ENCODE measurements at places on chromosomes 16 and 17.

DNA sequence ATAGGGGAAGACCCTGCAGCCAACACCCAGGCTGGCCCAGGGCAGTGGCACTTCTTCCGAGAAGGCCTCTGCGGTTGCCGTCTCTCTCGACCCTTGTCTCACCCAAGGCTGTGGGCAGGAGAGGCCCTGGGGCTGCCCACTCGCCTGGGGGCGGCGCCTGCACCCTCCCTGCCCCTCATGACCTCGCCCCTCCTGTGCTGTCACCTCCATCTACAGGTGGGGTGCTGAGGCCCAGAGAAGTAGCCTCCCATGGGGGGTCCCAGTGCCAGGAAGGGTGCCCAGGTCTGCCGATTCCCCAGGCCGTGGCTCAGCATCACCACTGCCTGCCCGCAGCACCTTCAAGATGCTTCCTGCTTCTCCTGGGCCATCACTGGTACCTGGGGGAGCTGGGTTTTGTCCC is 992 bp downstream of the NLRC3 start:
- DNase-seq = no peak

- DNase-seq = no peak
Measured at GRCh38 chr17:37494971-37495370, 5.3 kb downstream of the DUSP14 start.

DNA sequence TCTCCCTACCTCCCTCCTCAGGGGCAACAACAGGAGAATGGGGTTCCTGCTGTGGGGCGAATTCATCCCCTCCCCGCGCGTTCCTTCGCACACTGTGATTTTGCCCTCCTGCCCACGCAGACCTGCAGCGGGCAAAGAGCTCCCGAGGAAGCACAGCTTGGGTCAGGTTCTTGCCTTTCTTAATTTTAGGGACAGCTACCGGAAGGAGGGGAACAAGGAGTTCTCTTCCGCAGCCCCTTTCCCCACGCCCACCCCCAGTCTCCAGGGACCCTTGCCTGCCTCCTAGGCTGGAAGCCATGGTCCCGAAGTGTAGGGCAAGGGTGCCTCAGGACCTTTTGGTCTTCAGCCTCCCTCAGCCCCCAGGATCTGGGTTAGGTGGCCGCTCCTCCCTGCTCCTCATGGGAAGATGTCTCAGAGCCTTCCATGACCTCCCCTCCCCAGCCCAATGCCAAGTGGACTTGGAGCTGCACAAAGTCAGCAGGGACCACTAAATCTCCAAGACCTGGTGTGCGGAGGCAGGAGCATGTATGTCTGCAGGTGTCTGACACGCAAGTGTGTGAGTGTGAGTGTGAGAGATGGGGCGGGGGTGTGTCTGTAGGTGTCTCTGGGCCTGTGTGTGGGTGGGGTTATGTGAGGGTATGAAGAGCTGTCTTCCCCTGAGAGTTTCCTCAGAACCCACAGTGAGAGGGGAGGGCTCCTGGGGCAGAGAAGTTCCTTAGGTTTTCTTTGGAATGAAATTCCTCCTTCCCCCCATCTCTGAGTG is 5.9 kb upstream of the LASP1NB start:
- no peak for DNase-seq

GRCh38 chr17:43817826-43818225 is 15.1 kb downstream of the MPP3 start:
- DNase-seq = no peak

GRCh38 chr17:10797476-10798328 is 6.2 kb downstream of the TMEM238L start:
- no peak for DNase-seq

GRCh38 chr17:75652934-75653549 is 13.9 kb downstream of the RECQL5 start:
- no peak for DNase-seq

DNA sequence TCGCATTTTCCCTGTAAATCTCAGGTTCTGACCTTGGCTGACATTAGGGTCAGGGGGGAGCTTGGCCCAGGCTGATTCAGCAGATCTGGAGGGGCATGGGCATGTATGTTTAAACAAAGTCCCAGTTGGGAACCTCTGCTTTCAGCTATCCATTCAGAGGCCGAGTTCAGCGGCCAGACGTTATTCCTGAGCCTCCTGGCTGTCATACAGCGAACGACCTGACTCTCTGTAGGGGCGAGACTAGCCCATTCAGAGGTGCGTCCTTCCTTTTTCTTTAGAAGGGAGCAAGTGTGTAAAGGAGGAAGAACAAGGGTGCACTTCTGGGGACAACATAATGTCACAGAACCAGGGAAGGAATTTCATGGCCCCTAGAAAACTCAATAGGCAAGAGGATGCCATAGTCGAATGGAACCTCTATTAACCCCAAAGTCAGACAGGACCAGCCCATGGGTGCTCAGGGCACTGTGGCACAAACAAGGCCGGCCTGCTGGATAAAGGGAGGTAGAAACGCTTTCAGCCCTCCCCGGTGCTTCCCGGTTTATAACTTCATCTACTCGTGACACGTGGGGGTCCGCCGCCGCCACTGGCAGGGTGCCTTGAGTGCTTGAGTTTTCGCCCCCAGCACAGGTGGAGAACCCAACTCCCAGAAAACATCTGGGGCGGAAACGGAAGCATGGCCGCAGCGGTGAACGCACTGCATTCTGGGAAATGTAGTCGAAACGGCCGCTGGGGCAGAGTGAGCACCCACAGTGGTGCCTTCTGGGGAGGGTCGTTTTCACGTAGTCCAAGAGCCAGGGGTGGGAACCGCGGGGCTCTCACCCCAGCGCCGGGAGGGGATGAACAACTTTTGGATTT is 33.2 kb upstream of the PLCG2 start:
- no peak for DNase-seq

DNA sequence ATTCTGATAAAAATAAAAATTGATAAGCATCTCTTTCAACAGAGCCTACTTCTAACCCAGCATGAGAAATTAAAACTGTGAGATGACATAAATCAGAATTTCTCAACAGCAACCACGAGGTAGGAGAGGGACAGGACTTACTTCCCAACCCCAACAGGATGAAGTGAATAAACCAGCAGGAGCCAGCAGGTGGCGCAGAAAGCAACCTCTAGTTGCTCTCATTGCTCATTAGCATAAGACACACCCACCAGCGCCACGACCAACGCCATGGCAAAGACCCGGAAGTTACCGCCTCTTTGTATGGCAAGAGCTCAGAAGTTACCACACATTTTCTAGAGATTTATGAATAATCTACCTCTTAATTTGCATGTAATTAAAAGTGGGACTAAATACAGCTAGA is 189.4 kb upstream of the CDH8 start:
- no peak for DNase-seq

- no peak for DNase-seq
Measured at GRCh38 chr16:23478566-23478965, 25.6 kb upstream of the COG7 start.

DNA sequence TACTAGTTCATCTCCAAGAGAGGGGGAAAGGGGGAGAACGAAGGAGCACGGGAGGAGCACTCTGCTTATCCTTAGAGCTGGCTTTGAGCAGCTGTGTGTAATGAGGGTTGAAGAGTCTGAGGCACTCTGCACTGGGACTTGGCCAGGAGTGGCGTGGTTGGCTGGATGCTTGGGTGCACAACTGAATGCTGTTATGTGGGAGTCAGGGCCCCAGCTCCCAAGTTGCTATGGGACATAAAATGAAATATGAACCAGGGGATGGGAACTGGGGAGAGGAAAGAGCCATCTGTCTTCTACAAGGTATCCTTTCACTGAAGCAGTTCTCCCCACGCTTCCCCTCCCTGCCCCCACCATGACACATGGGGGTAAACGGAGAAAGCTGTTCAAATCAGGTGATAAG is 105.9 kb upstream of the ANKFN1 start:
- DNase-seq = no peak

DNA sequence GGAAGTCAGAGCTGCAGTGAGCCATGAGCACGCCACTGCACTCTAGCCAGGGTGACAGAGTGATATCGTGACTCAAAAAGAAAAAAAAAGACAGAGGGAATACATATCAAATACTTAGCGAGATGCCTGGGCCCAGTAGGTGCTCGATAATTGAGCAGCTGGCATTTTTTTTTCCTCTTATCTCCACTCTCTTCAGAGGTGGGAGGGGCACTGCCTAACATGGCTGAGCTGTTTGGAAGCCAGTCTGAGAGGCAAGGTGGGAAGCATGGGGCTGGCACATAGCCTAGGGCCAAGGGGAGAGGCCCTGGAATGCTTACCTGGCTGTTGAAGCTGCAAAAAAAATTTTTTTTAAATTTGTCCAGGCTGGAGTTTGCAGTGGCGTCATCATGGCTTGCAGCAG is 38.4 kb downstream of the HIC1 start:
- no peak for DNase-seq

- no peak for DNase-seq
Measured at GRCh38 chr16:27400751-27401620, 988 bp upstream of the IL21R start.

GRCh38 chr16:11494433-11494832 is 92.3 kb downstream of the LITAF start:
- DNase-seq = no peak

GRCh38 chr17:75695141-75695829 is 26.0 kb upstream of the ITGB4 start:
- DNase-seq = no peak

DNA sequence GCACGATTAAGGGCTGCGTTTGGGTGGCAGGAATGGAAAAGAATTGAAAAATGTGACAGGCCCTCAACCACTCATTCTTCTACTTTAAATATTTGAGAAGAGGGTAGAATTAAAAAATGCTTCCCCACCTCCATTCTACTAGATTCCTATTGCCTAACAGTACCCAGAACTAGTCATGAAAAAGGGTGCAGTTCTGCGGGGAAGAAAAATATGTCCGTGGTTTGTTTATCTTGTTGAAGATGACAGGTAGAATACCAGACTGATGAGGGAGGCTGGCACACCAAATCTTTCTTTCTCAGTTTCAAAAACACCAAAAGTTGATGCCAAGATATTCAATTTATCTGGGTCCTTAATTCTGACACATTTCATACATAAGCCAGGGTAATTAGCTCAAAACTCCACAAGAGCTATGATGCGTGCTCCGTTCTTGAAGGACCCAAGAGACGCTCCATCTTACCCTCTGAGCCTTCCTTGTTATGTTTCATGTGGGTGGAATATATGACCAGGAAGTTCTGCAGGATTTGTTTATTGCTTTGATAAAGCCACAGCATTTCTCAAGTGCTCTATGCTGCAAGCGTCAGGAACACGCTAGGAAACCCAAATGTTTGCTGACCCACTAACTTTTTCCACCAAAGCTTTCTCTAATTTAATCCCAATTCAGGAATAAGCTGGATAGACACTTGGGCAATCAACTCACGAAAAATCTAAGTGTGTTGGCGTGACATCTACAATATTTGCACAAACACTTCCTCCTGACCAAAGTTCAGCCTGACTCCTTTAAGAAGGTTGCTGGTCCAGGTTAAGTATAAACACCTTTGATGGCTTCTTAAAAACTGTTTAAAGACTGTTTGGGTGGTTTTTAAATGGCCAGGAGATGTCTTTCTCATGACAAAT is 20.6 kb upstream of the GAN start:
- no peak for DNase-seq

DNA sequence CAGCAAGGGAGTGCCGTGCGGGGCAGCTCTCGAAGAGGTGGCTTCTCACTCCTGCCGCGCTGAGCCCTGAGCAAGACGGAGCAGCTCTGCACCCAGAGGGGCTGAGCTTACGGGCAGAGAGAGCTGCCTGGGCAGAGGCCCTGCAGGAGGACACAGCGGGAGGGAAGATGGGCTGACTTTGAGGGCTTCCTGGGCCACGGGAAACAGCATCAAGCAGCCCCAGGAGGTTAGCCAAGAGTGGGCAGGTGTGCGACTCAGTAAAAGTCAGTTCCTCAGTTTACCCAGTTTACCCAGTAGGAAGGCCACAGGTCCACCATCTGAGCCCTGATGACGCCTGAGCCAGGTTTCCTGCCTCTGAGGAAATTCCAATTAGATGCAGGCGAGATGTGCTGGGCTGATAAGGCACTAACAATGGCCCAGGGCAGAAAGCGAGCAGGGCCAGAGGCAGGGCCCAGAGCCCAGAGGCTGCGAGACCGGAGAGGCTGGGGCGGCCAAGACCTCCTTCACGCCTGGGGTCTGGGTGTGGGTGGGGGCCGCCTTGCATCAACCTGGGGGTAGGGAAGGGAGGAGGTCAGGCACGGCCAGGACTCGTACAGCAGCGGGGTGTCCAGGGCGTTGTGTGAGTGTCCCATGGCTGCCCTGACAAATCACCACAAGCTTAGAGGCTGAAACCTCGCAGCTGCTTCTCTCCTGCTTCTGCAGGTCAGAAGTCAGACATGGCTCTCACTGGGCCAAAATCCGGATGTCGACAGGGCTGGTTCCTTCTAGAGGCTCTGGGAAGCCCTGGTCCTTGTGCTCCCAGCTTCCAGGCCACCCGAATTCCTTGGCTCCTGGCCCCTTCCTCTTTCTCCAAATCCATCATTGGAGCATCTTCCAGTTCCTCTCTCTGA is 32.0 kb upstream of the CIBAR2 start:
- DNase-seq = no peak

- no peak for DNase-seq
Measured at GRCh38 chr16:29729116-29729521, 16.7 kb downstream of the C16orf54 start.

DNA sequence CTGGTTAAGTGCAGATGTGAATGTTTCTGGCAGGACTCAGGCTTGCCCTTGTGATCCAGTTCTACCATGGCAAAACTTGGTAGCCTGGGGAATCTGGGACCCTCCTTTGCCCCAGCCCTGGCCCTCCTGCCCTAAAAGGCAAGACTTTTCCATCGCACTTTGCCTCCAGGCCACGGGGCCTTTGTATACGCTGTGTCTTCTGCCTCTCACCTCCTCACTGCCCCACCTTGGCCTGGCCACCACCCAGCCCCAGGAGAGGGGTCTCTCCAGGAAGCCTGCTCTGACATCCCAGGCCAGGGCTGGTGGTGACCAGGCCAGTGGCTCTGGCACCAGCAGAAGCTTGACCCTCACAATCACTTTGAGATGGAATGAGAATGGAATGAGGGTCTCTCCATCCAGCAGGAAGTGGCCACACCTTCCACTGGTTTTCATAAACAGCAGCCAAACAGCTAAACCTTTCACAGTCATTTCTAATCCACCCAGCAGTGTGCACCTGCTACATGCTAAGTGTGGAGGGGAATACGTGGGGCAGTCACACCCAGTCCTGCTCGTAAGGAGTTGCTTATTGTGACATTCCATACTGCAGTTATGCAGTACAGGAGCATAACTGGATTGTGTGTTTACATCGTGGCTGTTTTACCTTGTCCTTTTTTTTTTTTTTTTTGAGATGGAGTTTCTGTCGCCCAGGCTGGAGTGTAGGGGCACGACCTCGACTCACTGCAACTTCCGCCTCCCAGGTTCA is 1.6 kb upstream of the MRPL38 start:
- DNase-seq = no peak

DNA sequence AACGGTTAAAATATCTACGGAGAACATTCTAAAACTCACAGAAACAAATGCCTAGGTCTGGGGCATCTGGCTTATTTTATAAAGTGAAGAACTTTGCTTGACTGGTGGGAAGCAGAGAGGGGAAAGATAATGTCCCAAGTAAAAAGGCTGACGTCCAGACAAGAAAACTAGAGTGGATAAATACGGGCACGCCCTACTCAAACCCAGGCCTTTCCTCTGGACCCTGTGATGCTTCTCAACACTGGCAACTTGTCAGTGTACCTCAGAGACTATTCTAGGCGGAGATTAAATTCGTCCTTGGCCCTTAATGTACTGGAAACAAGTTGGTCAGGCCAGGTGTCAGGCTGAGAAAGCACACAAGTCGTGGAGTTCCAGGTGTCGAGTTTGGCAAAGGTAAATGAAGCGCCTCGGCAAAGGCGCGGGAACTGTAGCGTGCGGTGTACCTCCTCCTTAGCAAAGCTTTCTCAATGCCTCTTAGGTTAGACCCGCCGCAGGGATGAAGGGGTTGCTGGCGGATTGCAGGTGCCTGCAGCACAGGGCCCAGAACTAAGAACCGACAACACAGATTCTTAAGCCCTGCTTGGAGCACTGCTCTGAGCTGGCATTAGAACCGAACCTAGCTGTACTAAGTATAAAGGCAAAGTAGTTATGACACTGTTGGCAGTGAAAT is 668 bp upstream of the UNK start:
- no peak for DNase-seq

All from amniotic stem cell (primary cell).